ENCODE measurements at places on chromosomes 5 and 9. TPM values are rescaled to one million over a fixed set of nuclear protein-coding genes. Genes with fewer than 3 reads are reported as not detected.

GRCh38 chr5:80437326-80437725 lies 29.5 kb downstream of the ZFYVE16 start:
- DNase-seq, result no peak

DNA sequence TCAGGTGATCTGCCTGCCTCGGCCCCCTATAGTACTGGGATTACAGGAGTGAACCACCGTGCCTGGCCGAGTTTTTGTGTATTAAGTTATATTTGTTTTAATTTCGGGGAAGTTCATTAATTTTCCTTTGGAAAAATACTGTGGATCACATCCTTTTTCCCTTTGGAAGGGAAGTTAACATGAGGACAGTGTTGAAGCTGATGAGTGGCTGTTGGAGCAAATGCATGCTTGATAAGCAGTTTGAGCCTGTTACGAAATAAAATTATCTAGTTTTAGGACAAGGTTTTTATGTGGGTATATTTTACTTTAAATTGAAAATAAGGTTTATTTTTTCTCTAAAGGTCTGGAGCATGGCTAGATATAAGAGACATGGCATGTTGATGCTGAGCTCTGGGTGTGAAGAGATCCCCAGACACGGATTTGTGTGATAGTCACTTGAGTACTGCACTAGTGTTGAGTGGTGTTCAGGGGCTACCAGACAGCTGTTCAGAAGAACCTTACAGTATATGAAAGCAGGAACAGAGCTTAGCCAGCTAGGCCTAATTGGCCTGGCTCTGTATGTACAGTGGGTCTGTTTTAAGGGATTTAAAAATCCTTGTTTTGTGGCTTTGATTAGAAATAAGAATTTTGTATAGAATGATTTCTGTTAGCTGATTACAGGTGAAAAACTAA lies 17.4 kb downstream of the LMNB1 start:
- DNase-seq, result no peak

GRCh38 chr9:81906671-81907070 lies 21.6 kb upstream of the SPATA31D4 start:
- DNase-seq, result no peak

DNA sequence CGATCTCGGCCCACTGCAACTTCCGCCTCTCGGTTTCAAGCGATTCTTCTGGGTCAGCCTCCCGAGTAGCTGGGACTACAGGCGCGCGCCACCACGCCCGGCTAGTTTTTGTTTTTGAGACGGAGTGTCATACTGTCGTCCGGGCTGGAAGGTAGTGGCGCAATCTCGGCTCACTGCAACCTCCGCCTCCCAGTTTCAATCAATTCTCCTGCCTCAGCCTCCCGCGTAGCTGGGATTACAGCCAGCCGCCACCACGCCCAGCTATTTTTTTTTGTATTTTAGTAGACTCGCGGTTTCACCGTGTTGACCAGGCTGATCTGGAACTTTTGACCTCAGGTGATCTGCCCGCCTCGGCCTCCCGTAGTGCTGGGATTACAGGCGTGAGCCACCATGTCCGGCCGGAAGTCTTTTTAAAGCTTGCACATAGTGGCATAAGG lies 1.2 kb downstream of the SMC5 start:
- DNase-seq, result peak; percentile 46

DNA sequence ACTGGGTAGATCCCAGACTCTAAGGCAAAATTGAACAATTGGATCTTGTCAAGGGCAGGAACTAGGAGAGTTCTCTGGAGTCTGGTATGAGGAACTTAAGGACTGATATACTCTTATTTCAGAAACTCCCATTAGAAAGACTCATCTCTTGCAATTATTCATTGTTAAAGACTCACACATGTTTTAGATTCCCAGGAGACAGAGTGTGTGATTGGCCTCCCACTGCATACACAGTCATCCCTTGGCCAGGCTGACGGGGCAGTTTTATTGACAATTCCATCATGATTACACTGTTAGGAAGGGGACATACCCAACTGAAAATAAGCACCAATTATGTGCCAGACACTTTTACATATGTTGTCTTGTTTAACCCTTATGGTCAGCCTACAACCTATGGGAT lies 347.2 kb downstream of the DMAC1 start:
- DNase-seq, result no peak

DNA sequence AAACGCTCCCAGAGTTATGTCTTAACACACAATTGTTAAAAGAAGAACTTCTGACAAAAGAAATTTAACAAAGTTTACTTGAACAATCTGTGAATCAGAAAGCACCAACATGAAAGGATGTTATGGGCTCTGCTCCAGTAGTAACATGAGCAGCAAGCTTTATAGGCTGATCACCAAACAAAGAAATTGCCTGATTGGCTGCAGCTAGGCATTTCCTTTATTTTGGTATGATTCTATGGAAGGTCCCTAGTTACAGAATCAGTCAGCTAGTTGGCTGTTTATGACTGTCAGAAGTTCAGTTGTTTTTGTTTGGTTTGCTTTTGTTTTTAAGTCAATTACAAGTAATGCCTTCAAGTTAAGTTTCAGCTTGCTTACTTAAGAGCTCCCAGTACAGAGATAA lies 102.4 kb upstream of the SMC2 start:
- DNase-seq, result no peak

GRCh38 chr5:71740015-71740753 lies 21.1 kb downstream of the CARTPT start:
- DNase-seq, result no peak

GRCh38 chr5:73652391-73652790 lies 26.4 kb downstream of the ARHGEF28 start:
- no peak for DNase-seq

DNA sequence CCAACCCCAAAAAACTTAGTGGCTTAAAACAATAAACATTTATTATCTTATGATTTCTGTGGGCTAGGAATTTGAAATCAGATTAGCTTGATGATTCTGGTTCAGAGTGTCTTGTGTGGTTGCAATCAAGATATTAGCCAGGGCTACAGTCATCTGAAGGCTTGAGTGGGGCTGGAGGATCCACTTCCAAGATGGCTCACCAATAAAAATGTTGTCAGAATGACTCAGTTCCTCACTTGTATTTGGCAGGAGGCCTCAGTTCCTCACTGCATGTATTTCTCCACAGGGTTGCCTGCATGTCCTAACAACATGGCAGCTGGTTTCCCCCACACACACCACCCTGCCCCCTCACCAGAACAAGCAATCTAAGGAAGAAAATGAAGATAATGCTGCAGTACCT lies 98.2 kb upstream of the NIPBL start:
- no peak for DNase-seq

DNA sequence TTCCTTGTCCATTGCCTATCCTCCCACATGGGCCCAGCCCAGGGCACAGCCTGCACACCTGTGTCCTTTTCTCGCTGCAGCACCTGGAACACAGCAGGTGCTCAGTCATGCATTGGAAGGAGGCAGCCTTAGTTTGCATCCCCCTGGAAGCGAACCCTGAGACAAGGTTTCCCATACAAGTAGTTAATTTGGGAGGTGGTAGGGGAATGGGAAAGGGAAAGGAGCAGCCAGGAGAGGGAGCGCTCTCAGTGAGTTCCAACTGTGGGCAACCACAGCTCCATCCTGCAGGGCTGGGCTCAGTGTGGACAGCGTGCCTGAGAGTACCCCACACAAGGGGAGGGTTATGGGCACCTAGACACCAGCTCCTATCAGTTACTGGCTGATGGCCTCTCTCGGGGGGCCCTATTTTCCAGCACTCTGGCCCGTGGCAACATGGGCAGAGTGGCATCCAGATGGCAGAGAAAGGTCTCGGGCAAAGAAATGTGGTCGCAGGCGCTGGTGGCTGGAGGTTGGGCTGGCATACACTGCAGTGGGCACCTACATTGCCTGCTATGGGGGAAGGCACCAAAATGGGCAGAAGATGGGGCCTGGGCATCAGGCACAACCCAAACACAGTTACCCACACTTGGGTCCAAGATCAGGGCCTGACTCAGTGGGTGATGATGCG lies 50.1 kb downstream of the TSPAN17 start:
- DNase-seq, result no peak

GRCh38 chr9:125189361-125190289 lies at the start of gene PPP6C:
TSS of gene PPP6C (minus strand) at chr9:125189803. CDS start at chr9:125189718, 85 bp downstream.
- peak; percentile 99 for DNase-seq

DNA sequence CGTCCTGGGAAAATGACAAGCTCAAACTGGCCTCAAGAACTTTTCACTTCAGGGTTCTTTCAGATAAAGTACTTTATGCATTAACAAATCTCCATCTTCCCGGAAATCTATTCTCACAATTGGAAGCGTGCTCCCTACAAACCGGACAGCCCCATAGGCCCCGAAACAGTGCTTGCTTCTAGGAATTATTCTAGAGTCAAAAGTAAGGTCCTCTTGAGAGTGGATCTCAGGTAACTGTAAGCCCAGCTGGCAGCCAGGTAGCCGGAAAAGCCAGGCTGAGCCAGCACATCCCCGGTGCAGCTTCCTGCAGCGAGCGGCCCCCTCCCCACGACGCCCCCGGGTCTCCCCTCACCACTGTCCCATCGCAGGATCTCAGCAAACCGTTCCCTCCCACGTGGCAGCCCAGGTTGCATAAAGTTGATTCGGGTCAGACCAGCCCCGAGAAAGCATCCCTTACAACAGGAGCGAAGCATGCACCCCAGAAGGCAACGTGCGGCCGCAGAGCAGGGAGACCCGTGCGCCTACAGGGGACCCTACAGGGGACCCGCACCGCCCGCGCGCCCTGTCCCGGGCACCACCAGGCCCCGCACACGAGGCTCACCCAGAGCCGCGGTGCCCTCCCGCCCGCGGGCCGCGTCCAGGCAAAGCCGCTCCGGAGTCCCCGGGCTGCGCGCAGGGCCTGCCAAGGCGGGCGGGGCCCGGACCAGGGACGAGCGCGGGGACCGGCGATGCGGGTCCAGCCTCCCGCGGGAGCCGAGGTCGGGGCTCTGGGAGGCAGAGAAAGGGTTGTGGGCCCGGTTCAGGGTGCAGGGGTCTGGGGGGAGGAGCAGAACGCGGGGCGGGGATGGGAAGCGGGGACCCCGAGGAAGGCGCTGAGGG lies 920 bp downstream of the LPCAT1 start:
- DNase-seq, result peak; percentile 82

- no peak for DNase-seq
Measured at GRCh38 chr5:139382807-139383206, 290 bp downstream of the SLC23A1 start.

DNA sequence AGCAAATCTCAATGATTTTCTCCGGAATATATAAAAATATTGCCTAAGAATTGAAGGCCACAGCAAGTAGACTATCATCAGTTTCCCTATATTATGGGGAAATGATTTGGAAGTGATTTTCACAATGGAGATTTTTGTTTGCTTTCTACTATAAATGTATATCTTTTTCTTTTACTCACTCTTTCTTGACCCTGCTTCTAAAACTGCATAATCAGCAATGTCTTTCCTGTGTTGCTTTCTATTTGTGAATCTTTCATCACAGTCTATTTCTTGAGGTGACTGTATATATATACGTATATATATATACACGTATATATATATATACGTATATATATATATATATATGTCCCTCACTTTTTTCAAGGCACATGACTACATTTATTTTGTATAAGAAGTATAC lies 622.6 kb downstream of the DTWD2 start:
- no peak for DNase-seq

GRCh38 chr9:76677481-76678055 lies 86.7 kb upstream of the PCA3 start:
- peak; percentile 56 for DNase-seq

DNA sequence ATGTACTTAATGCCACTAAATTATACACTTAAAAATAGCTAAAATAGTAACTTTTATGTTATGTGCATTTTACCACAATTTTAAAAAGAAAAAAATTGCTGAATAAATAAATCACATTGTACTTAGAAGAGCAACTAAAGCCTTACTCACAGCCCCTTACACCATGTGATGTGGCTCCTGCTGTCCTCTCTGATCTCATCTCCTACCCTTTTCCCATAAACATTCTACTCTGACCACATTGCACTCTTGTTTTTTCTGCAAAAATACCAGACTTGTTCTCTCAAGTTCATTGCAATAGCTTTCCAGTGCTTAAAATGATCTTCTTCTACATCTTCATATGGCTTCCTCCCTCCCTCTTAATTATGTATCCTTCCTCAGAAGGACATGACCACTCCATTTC lies 268.4 kb downstream of the ELAVL2 start:
- no peak for DNase-seq

GRCh38 chr5:35203403-35203802 lies 26.9 kb downstream of the PRLR start:
- DNase-seq, result no peak

GRCh38 chr9:70053864-70054263 lies 10.2 kb downstream of the MAMDC2 start:
- no peak for DNase-seq

DNA sequence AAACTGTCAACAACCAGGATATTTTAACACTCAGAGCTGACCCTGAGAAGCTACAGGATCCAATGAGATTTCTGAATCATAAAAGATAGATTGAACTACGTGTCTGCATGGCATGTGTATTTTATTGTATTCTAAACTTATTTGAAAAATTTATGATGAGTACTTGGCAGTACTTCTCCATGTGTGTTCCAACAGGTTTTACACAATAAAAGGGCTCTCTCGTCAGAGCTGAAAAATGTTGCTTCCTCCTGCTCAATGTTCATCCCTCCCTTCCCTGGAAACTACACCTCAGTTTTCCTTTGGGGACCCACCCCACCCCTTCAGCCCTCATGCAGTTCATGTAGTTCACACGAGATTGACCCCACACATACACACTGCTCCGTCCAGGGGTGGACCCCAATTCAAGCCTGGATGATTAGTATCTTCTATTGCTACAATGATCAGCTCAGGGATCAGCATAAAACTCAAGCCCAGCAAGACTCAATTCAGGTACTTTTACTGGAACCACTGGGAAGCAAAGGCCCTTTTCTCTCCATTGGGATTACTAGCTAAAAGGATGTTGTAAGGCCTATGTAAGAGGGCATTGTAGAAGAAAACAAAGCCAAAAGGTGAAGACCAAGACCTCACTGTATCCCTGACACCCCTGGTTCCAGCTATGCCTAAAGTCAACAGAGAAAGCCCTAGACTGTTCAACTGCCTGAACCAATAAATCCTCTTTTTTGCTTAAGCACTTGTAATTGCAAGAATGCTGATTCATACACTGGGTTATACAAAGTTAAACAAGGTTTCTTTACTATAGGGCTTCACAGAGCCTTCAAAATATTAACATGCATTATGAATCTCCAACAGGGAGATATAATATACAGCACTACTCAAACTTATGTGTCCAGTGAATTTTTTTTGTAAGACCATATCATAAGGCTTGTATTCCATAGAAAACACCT lies 112.6 kb downstream of the SAXO1 start:
- no peak for DNase-seq

The ABLIM3 gene
- polyA plus RNA-seq, result 33.1 TPM

The GABBR2 gene
- not detected for polyA plus RNA-seq

The DIRAS2 gene
- polyA plus RNA-seq, result not detected

The CARTPT gene
- polyA plus RNA-seq, result 0.51 TPM

The RMRP gene
- polyA plus RNA-seq, result not detected

The ZBTB26 gene
- polyA plus RNA-seq, result 4.3 TPM

The EMB gene
- 15.8 TPM for polyA plus RNA-seq

The ANKRD31 gene
- 0.13 TPM for polyA plus RNA-seq

The RBM22 gene
- 16.8 TPM for polyA plus RNA-seq

The TAF11L5 gene
- polyA plus RNA-seq, result not detected

The EQTN gene
- polyA plus RNA-seq, result 0.59 TPM

The MRRF gene
- polyA plus RNA-seq, result 18.7 TPM

The ZNF608 gene
- 7.4 TPM for polyA plus RNA-seq

The SOX30 gene
- polyA plus RNA-seq, result not detected

The IFNK gene
- polyA plus RNA-seq, result not detected

The TTLL11 gene
- 12.9 TPM for polyA plus RNA-seq
